ENCODE measurements at places on chromosomes 1 and 21.

GRCh38 chr1:48115835-48116234 is 106.7 kb upstream of the SLC5A9 start:
- no peak for DNase-seq

DNA sequence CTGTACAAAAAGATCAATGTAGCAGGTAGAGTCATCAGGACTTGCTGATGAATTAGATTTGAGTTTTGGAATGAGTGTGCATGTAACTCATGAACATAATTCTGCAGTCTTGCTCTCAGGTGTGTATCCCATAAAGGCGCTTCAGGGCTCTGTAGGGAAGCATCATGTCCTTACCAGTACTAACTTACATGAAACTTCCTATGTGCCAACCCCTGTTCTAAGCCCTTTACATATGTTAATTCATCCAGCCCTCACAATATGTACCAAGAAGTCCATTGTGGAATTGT is 2.1 kb upstream of the FCRLB start:
- DNase-seq: no peak

GRCh38 chr1:111179968-111180533 is 20.4 kb downstream of the DENND2D start:
- DNase-seq: no peak

DNA sequence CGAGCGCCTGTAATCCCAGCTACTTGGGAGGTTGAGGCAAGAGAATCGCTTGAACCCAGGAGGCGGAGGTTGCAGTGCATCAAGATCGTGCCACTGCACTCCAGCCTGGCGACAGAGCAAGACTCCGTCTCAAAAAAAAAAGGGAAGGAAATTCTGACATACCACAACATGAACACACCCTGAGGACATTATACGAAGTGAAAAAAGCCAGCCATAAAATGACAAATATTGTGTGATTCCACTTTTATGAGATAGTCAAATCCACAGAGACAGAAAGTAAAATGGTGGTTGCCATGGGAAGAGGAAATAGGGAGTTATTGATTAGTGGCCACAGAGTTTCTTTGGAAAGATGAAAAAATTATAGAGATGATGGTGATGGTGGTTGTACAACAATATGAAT is 41.7 kb downstream of the EVI5 start:
- DNase-seq: peak; percentile 60

GRCh38 chr1:17004466-17005364 is 7.0 kb downstream of the ATP13A2 start:
- DNase-seq: no peak

GRCh38 chr1:2848006-2848670 is 46.6 kb upstream of the TTC34 start:
- no peak for DNase-seq

Measured in inflammatory macrophage (primary cell).